GM12878 (cell line): ENCODE measurements at places on chromosomes 13 and 19. TPM values are rescaled to one million over a fixed set of nuclear protein-coding genes. Genes with fewer than 3 reads are reported as not detected.

ERICH4 gene
- total RNA-seq: not detected in 2 replicates

- no peak for DNase-seq
These were observed at the start of gene ARHGAP45 for GRCh38 chr19:1066748-1067340. Gene ARHGAP45, plus strand, starts transcription at chr19:1067167. Its CDS starts 239 bp downstream, at chr19:1067406.

SULT2B1 gene
- 0.16 TPM in 1 of 2 replicates, not detected in the other for total RNA-seq

C13orf46 gene
- total RNA-seq: 0.08 and 0.18 TPM in 2 replicates

DNA sequence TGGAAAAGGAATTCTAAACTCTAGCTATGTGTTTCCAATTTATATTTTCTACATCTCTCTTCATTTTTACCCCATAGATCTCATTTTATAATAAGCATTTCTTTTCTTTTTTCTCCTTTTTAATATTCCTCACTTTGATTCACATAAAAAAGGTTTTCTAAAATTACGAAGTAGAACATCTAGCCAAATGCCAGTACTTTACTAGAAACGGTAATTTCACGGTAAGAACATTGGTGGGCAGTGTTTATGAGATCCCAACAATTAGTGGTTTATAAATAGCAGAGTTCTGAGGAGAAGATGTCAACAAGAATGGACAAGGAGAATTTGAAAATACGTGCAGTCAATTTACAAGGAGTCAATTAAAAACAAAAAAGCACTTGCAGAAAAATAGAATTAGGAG is 94.8 kb downstream of the PCDH9 start:
- no peak for DNase-seq

DNA sequence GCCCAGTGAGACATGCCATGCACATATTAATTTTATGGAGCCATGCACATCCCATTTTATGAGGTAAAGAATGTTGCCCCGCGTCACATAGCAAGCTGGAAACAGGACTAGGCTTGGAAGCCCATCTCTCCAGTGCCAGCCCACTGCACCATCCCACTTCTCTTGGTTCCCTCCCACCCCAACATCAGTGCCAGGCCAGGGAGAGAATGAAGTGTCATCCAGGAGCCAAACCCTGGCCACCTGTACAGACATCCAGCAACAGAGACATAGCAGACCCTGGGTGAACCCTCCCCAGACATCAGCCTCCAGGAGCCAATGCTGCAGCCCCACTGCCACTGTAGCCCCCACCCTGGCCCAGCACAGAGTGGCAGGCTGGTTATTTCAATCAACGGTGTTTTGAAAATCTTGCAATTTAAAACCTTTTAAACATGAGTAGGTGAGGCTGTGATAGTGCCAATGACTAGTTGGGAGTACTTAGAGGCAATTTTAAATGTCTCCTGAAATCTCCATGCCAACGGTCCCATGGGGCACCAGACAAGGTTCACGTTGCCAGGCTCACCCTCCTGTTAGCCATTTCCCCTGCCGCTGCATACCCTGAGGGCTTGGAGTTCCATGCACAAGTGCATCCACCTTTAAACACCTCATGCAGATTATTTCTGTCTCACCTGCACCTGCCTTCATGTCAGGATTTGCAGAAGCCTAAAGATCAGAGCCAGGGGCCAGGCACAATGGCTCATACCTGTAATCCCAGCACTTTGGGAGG is 34.7 kb downstream of the VSTM2B start:
- no peak for DNase-seq

DNA sequence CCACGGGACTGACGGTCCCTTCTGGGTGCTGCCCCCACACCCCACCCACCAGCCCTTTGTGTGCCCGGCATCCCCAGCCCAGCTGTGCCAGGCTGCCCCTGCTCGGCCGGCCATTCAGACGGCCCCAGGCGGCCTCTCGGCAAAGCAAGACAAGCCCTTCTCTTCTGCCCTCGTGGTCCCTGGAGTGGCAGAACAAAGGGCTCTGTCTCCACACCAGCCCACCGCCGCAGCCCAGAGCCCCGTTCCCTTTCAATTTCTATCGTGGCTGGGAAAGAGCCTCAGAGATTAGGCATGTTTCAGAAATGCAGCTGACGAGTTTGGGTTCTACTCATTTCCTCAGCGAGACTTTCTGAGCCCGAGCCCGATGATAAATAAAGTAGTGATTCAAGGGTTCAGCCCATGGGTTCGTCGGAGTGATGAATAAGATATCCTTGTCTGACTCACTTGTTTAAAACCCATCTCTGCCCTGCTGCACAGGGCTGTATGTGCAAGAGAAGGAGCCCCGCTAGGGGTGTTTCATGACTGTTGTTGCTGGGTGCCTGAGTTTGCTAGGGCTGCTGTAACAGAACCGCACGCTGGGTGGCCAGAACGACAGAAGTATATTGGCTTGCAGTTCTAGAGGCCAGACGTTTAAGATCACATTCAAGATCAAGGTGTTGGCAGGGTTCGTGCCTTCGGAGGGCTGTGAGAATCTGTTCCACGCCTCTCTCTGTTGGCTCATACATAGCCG is 4.3 kb downstream of the MYO9B start:
- peak; percentile 84 for DNase-seq

GRCh38 chr19:45613926-45614725 is 12.1 kb upstream of the GPR4 start:
- peak; percentile 73 for DNase-seq
